ENCODE measurements at places on chromosomes 1 and 21.
A peak's percentile ranks its signal among the peaks of the same experiment; 100 is the strongest.

DNA sequence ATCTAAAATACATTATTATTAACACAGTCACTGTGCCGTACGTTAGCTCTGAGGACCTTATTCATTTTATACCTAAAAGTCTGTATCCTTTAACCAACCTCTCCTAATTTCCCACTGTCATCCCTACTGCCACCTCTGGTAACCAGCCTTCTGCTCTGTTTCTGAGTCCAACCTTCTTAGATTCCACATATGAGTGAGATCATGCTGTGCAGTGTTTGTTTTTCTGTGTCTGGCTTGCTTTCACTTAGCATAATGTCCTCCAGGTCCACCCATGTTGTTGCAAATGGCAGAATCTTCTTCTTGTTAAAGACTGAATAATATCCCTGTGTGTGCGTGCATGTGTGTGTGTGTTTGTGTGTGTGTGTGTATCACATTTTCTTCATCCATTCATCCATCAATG is 64.2 kb downstream of the ETS2 start:
- DNase-seq, result no peak

GRCh38 chr1:11067716-11068599 is 8.1 kb upstream of the SRM start:
- no peak for DNase-seq

DNA sequence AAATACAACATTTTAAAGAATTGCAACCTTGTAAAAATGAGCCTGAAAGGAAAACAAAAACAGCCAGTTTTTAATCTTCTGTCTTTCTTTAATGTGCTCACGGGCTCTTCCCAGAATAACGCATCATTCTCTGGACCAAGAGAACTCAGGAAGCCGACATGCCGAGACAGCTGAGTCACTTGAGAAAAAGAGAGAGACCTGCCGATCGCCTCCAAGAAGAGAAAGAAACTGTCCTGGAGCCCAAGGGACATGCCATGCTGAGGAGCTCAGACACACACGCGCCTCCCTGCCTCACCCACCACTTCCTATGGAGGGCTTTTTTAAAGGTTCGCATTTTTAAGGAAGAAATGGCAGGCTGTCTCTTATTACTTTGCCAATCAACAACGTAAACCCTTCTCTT is 176.4 kb downstream of the ZNF281 start:
- peak; percentile 80 for DNase-seq

- DNase-seq, result no peak
Observed at GRCh38 chr1:8091691-8092090, 65.6 kb upstream of the ERRFI1 start.

DNA sequence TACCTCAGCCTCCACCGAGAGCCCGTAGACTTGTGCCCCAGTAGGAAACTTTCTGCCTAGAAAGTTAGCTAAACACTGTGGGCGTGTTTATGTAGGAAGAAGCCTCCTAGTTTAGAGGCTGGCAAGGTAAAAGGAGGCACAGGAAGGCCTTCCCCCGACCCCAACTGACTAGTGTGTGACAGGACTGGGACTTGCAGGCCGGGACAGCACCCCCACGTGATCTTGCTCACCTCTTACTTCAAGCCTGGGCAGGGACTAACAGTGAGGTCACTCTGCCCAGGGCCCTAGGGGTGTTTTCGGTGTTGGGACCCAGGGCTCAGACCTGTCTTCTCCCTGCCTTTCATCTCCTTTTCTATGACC is 392 bp upstream of the TAGLN2 start:
- peak; percentile 57 for DNase-seq

GRCh38 chr1:13593511-13594131 is 10.0 kb downstream of the PDPN start:
- DNase-seq, result no peak

DNA sequence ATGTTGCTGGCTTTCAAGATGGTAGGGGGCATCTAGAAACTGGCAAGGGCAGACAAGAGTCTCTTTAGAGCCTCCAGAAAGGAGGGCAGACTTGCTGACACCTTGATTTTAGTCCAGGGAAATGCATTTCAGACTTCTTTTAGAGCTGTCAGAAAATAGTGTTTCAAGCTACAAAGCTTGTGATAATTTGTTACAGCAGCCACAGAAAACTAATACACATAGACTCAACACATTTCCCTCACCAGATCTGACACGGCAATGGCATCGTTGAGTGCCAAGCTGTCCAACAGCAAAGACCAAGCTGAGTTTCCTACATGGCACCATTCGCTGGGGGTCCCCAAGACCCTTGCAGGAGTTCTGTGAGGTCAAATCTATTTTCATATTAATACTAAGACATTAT is 62.0 kb downstream of the SLC9A1 start:
- DNase-seq, result no peak

DNA sequence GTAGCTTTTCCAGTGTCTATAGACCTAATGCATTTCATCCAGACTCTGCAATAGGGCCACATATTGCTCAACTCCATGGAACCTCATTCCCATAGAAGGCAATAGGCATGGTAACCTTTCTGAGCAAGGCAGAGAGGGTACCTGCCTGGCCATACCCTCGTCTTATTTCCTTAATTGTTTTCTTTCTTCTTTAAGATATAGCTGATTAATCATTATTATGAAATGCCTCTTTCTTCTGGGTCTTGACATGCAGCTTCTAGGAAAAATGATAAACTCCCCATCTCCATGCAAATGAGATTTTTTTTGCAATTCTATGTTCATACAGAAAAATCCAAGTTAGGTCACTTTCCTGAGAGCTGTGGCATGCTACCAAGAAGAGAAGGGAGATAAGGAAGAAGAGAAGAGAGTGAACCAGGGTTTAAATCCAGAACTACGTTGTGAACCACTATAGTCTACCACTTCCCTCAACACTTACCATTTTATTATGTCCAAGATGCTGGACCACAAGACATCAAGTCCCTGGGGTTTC is 33.0 kb upstream of the IL20 start:
- DNase-seq, result no peak

GRCh38 chr1:68791800-68792199 is 294.9 kb upstream of the DEPDC1 start:
- DNase-seq, result no peak

- no peak for DNase-seq
Observed at GRCh38 chr1:6352138-6352563, 41.4 kb downstream of the ACOT7 start.

DNA sequence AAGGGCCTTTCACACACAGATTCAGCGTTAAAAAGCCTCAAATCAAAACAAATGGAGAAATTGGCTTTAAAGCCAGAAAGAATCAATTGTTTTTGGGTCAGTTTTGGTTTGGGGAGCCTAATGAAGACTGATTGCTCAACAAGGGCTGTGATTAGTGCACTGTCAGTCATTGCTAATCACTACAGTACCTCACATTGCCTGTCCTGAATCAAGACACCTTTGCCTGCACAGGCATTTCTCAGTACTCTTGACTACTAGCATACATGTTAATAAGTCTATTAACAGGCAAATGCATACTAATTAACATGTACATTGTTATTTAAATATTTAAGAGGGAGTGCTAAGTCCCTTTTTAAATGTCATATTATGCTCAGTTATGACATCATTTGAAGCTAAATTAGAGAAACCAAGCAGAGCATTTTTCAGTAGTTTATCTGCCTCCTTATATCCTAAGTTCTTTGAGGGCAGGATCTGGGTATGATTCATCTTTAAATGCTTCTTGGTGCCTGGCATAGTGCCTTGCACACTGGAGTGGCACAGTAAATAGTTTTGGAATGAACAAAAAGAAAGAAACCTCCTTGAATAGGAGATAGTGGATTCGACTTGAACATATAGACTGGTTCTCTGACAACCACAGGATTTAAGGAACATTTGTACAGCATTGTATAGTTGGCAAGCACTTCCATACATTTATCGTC is 25.8 kb upstream of the CCN1 start:
- DNase-seq, result peak; percentile 64

GRCh38 chr1:156146020-156146768 is 7.2 kb upstream of the SEMA4A start:
- DNase-seq, result peak; percentile 95

- no peak for DNase-seq
Observed at GRCh38 chr1:212930986-212931678, 19.2 kb upstream of the VASH2 start.

- DNase-seq, result peak; percentile 11
Observed at GRCh38 chr1:112937070-112937469, 18.9 kb downstream of the SLC16A1 start.
